Cortex of kidney (tissue), 1 donor: ENCODE measurements at places on chromosomes 7 and 10.

DNA sequence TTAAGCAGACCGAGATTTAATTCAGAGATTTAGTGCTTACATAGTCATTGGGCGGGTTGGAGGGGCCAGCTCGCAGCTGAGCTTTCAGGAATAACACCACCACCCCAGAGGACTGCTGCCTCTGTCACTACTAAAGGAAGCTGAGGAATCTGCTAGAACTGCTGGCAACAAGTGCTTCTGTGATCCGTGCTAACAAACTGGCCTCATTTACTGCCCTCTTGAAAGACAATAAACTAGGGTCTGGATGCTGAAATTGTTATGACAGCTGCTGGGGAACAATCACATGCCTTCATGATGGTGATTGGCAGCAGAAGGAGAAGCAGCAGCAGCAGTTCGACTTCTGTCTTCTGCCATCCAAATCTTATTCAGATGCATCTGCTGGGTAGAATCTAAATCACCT lies 285.5 kb upstream of the TAC1 start:
- DNase-seq = no peak

- no peak for DNase-seq
Observed at GRCh38 chr10:86169066-86169465, 197.5 kb downstream of the GRID1 start.

DNA sequence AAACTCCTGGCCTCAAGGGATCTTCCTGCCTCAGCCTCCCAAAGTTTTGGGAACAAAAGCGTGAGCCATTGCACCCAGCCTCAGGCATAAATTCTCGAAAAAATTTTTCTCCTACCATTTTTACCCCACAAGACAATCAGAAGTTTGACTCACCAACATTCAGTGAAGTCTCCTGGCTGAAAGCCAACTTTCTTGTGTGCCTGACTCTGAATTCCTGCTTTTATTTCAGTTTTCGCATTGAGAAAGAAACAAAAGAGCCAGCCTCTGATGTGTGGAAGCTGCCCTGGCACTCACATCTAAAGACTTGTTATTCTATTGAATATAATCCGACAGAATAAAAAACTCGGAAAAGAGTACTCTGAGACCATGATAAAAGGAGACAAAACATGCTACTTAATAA lies 402.9 kb downstream of the MAGI2 start:
- DNase-seq = no peak

DNA sequence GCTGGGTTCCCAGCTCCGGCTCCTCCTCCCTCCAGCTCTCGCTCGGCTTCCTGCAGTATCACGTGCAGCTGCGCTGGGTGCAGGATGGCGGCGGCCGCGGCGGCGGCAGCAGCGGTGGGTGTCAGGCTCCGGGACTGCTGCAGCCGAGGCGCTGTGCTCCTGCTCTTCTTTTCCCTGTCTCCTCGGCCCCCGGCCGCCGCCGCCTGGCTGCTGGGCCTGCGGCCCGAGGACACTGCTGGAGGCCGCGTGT lies at the start of gene CNNM1:
Gene CNNM1, plus strand, starts transcription at position 53 of the 250 bp plus-strand sequence. Its CDS starts 32 bp downstream, at position 85.
- no peak for DNase-seq

- no peak for DNase-seq
Observed at GRCh38 chr7:70738151-70738885, 393.6 kb upstream of the GALNT17 start.

- no peak for DNase-seq
Observed at GRCh38 chr10:132361581-132362101, 29.6 kb downstream of the LRRC27 start.

- no peak for DNase-seq
Observed at GRCh38 chr7:87091487-87092066, 32.1 kb upstream of the ELAPOR2 start.

DNA sequence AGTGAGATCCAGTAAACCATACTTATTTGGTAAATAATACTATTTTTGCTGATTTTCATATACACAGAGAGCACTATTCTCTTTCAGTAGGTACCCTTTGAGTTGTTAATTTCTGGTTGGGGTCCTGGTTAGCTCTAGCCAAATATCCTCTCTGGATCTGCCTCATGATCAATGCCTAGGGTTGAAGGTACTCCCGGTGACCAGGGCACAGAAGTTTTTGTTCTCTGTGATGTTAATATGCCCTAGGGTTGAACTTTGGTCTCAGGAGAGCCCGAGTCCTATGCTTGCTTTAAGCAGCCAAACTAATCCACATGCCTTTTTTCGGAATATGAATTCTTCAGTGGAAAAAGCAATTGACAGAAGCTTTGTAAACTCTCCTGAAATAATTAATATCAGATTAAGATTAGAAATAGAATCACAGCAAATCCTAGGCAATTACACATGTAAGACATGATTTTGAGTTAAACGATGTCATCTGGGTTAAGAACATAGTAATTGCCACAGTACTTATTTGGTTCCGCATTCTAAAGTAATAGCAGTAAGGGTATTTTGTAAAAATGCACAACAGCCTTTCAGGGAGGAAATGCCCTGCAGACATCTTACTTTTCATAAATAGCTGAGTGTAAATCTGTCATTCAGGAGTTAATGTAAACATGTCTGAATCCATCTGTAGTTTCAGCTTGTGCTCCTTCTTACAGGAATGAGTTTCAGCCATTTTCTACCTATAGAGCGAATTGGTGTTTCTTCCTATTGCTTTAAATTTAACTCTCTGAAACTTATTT lies 10.1 kb downstream of the CHN2 start:
- no peak for DNase-seq

GRCh38 chr10:95558593-95559320 lies 2.4 kb downstream of the SORBS1 start:
- DNase-seq = no peak

- no peak for DNase-seq
Observed at GRCh38 chr10:77016855-77017254, 620.8 kb downstream of the KCNMA1 start.

DNA sequence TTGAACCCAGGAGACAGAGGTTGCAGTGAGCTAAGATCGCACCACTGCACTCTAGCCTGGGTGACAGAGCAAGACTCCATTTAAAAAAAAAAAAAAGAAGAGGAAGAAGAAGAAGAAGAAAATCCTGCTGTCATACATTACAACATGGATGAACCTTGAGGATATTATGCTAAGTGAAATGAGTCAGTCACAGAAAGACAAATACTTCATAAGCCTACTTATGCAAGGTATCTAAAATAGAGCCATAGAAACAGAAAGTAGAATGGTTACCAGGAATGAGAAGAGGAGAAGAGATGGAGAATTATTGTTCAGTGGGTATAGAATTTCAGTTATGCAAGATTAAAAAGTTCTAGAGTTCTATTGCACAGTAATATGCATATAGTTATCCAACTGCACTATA lies 466.5 kb downstream of the PLXNA4 start:
- DNase-seq = no peak
